ENCODE measurements at places on chromosomes 13 and 19.

DNA sequence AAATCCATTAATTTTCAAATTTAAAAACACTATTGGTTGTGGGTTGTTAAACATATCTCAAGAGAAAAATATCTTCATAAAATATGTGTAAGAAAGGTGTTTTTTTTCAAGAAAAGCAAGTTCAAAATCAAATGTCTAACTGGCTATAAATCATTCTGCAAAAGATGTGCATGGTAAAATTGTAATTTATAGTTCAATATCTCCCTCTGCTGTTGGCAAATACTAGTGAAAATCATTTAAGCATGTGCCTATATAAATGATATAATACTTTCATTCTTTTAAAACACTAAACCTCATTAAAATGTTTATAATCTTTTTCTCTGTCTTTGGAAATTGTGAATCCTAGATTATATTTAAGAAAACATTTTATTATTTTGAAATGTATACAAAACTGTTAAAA is 17.2 kb upstream of the SLITRK6 start:
- DNase-seq, result no peak

DNA sequence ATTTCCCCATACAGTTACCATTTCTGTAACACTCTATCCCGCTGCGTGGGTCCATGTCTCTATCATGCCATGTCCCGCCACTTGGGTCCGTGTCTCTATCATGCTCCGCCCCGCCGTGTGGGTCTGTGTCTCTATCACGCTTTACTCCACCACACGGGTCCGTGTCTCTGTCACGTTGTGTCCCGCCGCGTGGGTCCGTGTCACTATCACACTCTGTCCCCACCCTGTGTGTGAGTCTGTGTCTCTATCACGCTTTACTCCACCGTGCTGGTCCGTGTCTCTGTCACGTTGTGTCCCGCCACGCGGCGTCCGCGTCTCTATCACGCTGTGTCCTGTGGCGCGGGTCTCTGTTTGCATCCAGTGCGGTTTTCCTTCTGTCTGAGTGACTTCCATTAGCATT is 11.6 kb downstream of the ADPRHL1 start:
- no peak for DNase-seq

- no peak for DNase-seq
Observed at GRCh38 chr19:6888967-6889366, 1.6 kb downstream of the ADGRE1 start.

GRCh38 chr13:41554626-41555386 is 97.5 kb downstream of the RGCC start:
- no peak for DNase-seq

DNA sequence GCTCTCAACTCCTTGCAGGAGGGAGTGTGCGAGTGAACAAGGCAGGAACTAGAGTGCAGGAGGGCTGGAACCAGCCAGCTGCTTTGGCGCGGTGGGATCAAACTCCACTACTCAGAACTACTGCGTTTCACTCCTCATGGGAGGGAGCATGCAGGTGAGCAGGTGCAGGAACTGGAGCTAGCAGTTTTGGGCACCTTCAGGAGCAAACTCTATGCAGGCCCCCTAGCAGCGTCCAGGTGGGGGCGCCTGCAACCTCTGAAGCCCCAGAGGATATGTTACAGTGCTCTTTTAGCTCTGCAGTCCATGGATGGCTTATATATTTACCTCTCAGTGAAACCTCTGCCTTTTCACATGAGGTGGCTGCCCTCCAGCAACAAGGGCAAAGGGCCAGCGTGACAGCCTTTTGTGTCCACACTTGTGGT is 1303.4 kb downstream of the PCDH9 start:
- peak; percentile 52 for DNase-seq

- no peak for DNase-seq
Observed at GRCh38 chr13:81406639-81407292, 1065.8 kb upstream of the SPRY2 start.

- no peak for DNase-seq
Observed at GRCh38 chr13:41621716-41622431, 164.5 kb downstream of the RGCC start.

DNA sequence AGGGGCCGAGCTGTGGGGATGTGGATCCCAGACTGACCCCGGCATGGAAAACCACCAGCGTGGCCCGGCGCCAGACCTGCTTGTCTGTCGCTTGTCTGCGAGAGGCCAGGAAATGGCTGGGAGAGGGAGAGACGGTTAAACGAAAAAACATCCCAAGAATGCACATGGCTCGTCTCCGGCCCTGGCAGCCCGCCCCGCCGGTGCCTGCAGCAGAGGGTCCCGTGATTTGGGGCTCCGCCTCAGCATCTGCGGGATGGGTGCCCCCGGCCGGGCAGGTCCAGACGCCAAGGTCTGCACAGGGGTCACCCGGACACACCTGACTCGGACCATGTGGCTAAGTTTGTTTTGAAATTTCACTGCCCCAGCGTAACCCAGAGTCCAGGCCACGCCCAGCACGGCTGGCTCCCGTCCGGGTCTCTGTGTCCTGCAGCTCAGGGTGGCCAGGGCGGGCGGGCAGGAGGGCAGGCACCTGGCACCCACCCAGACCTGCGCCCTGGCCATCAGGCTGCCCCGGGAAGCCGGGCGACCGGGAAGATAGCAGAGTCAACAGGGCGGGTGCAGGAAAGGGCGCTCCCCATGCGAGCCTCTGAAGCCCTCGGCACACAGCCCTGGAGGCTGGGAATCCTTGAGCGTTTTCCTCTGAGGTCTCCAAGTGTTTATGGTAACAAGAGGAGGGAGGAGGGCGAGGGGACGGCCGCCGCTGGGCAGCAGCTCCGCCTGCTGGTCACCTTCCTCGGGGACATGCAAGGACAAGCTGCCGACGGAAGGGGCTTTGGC is 103.2 kb downstream of the GADD45B start:
- DNase-seq, result peak; percentile 92

- no peak for DNase-seq
Observed at GRCh38 chr19:16133818-16134217, 9.7 kb upstream of the HSH2D start.

DNA sequence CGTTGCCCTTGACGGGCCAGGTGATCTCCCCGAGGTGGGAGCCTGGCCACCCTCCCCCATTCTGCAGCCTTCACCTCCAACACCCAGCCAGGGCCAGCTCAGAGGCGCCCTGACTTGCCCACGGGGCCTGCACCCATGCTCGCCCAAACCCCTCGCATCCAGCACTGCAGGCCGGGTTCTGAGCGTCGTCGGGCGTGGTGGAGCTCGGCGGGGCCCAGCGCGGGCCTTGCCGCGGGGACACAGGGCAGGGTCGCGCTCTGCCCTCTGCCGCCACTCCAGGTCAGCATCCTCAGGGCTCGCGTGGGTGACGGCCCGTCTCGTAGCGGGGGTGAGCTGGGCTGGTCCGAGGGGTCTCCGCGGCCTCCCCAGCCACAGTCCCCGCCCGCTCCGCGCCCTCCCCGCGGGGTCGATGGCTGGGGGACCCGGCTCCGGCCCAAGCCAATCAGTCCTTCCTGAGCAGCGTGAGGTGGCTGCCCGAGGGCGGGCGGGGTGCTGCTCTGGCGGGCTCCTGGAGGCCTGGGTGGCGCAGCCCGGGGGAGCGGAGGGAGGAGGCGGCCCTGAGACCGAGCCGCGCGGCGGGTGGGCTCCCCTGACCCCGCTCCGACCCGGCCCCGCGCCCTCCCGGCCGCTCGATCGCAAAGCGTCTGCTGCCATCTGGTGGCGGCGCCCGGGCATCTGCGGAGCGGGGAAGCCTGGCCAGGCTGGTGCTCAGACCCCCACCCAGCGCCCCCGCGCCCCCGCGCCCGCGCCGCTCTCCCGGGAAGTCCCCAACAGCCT is 61.4 kb downstream of the CCNE1 start:
- peak; percentile 60 for DNase-seq

GRCh38 chr13:35349673-35350278 is 126.7 kb downstream of the MAB21L1 start:
- DNase-seq, result no peak

- DNase-seq, result no peak
Observed at GRCh38 chr13:112824429-112824828, 134.6 kb downstream of the ATP11A start.

DNA sequence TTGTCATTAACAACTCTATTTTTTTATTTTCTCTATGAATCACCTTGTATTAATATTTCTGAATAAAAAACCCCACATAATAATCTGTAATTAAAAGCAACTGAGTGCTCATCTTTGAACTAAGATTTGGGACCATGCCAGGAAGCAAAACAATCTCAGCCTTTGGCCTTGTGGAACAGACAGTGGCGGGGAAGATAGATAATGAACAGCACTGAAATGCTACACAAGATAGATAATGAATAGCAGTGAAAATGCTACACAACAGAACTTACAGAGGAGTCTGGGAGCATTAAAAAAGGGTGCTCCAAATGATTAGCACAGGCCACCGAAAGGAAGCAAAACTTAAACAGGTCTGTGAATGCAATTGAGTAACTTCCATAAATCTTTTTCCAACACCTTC is 134.9 kb downstream of the GPC5 start:
- no peak for DNase-seq

- DNase-seq, result no peak
Observed at GRCh38 chr13:65594298-65594781, 1635.8 kb downstream of the PCDH9 start.

DNA sequence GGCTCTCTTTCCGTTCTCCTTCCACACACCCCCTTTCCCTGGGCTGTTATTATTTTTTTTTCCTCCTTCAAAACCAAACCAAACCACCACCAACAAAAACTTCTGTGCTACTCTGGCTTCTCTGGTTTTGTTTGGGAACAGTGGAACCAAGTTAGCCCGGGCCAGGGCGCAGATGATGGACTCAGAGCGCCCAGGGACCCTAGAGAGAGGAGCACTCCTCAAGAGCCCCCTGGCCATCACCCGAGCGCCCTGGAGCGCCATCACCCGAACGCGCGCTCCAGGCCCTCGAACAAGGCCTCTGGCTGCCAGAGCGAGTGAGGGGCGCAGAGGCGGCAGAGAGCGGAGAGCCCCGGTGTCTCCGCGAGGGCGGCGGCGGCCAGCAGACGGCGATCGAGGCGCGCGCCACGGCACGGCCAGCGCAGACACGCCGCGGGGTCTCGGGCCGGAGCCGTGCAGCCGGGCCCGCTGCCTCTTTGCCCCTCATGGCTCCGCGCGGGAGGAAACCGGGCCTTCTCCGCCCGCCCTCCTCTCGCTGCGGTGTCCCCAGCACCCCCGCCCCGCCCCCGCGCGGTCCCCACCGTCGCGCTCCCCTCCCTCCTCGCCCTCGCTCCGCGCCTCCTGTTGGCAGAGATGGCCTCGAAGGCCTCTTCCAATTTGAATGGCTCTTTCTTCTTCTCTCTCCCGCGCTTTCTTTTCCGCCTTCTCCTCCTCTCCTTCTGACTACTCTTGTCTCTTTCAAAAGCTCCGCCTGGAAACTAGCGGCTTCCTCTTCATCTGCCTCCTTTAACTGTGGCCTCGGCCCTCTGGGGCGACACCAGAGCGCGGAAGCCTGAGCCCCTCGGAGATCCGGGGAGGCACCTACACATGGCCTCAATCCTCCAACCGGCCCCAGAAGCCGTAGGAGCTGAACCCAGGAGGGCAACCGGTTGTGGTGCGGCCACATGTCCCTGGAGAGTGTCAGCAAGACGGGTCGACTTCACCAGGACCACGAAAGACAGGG is 4.1 kb upstream of the SOX1 start:
- no peak for DNase-seq

DNA sequence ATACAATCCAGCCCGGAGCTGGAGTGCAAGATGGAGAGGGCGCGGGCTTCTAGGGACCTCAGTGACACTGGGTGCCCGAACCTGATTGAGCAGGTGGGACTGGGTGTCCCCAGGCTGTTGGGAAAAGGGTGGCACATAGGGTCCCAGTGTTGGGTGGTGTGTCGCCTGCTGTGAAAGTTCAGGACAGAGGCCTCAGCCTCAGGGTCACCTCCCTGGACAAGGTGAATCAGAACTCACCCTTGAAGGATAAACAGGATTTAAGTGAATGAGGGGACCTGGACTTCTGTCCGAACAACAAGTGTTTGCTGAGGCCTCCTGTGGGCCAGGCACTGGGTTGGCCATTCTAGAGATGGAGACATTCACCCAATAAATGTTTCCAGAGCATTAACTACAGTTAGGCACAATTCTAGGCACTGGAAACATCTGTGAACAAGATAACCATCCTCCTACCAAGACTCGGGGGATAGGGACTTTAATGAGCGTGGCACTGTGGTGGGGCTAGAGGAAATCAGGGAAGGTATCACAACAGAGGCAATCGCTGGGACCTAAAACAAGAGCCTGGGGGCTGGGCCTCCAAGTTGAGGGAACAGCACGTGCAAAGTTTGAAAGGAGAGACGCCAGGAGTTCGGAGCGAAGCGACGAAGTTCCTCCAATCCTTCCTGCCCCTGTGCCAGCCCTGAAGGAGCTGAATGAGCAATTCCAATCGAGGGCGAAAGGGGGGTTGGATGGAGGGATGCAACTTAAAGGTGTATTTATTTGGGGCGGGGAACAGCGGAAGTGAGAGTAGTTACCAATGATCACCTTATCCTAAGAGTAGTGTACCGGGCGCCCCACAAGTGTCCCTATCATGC is 921 bp upstream of the POLD1 start:
- no peak for DNase-seq

DNA sequence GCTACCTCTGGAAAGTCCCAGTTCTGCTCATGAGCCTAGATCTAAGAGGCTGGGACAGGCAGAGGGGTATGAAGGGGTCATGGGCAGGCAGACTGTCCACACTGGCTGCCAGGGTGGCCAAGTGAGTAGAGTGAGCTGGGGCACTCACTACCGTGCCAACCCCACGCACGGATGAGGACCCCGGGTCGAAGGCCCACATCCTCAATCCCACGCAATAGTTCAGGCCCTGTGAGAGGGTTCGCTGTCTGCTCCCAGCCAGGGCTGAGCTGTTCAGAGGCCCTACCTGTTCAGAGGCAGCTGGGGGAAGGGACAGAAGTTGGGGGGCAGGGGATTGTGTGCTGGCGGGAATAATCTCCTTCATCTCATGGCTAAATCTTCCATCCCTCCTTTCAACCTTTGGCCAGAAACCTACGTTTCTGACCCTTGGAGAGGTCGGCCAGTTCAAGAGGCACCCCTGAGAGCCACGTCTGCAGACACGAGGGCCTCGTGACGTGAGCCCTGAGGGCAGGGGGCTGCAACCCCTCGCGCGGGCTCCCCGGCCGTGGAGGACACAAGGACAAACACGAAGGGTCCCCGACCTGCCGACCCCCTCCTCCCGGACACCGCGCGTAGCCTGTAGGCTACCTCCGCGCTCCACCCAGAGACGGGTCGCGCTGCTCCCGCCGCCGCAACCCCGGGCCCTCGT is 1.0 kb upstream of the RPS5 start:
- DNase-seq, result no peak

GRCh38 chr13:94595001-94595949 is 677 bp downstream of the TGDS start:
- DNase-seq, result no peak

GRCh38 chr19:32540621-32541020 is 40.4 kb upstream of the PDCD5 start:
- DNase-seq, result no peak

- peak; percentile 20 for DNase-seq
Observed at GRCh38 chr19:56217039-56217949, 15.2 kb downstream of the ZSCAN5C start.

GRCh38 chr13:51266642-51267041 is 44.4 kb downstream of the FAM124A start:
- no peak for DNase-seq
